Esophagus squamous epithelium (tissue), 5 donors: ENCODE measurements at places on chromosomes 3 and 15.

- DNase-seq, result no peak
These were observed 43.8 kb upstream of the FBXL22 start for GRCh38 chr15:63553388-63553791.

- DNase-seq, result no peak
These were observed 71.3 kb upstream of the PYGO1 start for GRCh38 chr15:55659481-55659880.

- no peak for DNase-seq
These were observed 101.6 kb downstream of the CPN2 start for GRCh38 chr3:194249323-194250097.

GRCh38 chr15:43186003-43186353 is 775 bp downstream of the CCNDBP1 start:
- DNase-seq, result no peak

- DNase-seq, result no peak
These were observed 151.0 kb downstream of the TJP1 start for GRCh38 chr15:29670998-29671981.

- no peak for DNase-seq
These were observed 129.2 kb downstream of the NEK10 start for GRCh38 chr3:27239951-27240350.

DNA sequence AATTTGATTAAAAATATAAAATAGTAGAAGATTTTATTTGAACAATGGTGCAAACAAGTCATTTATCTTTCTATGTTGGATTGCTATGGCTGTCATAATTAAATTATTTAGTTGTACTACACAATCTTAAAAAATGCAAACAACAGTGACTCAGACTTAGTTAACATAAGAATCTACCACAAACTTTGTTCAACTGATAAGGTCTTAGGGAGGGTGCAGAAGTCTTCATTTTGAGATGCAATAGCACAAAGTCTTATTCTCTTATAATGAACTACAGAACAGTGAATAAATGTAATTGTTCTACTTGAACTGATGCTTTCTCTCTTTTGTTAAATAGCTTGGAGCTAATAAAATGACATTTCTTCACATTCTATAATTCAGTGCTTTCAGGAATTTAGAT is 482.8 kb upstream of the NAALADL2 start:
- DNase-seq, result no peak

- DNase-seq, result no peak
These were observed 28.7 kb upstream of the SLC28A1 start for GRCh38 chr15:84855765-84856164.

- no peak for DNase-seq
These were observed 146.2 kb upstream of the SEMA6D start for GRCh38 chr15:47570881-47571640.

DNA sequence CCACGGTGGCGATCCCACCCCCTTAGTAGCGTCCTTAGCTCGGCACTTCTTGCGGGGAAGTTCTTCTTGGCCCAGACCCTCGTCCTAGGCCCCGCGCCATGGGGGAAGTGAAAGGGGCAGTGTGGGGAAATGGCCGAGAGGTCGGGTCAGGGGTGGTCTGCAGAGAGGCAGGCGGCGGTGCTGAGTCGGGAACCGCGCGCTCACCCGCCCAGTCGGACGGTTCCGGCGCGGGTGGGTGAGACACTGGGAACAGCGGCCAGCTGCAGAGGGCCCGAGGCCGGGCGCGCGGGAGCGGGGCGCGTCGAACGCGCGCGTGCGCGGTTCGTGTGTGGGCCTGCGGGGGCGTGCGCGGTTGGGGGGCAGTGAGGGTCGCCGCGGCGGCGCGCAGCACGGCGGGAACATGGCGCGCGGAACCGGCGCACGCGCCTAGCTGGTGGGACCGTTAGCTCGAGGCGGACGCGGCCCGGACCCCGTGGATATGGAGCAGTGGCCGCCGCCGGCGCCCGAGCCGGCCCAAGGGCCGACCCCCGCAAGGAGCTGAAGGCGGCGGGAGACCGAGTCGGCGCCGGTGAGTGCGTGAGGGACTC is 246.9 kb downstream of the GOLGA6L6 start:
- no peak for DNase-seq

DNA sequence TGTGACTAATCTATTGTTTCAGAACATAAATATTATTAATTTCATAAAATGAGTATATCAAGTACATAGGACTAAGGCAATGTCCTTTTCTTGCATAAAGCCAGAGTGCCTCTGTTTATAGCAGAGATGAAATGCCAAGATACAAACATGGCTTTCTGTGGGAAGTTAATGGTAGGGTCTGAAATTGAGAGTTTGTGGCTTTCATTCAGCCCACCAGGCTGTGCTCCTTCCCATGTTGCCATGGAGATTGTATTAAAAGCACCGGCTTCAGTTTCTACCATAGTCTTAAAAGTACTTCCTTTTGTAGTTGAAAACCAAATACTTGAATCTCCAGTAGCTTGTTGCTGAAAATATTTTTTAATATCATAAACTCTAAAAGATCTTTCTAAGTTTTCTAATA is 114.0 kb downstream of the LRRC28 start:
- DNase-seq, result no peak

GRCh38 chr3:190514413-190515153 is 698 bp downstream of the IL1RAP start:
- no peak for DNase-seq

DNA sequence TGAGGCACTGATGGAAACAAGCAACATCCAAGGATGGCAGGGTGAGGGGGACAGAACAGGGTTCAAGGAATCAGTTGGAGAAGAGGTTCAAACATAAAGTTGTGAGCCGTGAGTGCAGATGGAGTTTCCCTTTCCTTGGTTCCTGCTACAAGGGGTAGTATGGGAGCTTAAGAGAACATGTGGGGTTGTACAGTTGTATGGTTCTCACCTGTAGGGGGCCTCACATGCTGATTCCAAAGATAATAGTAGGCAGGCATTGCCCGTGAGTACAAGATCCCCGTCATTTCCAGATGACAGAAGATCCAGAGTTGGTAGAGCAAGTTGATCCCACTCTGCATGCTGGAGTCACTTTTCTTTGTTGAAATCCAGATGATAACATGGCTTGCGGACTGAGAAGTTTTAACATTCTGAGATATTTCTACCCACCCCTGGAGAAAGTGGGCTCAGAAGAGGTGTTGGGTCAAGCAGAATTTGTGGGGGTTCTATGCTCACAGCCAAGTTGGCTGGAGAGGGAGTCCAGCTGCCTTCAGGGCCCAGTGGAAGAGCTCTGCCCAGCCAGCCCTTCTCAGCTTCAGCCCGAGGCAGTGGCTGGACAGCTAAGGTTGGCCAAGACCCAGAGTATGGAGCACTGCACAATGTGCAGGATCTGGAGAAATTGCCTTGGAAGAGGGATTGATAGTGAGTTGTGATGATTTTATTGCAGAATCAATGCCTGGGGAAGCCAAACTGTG is 141.8 kb downstream of the THSD4 start:
- DNase-seq, result no peak

- no peak for DNase-seq
These were observed 169.5 kb upstream of the C2CD4B start for GRCh38 chr15:62334536-62334935.

- DNase-seq, result no peak
These were observed 599.2 kb downstream of the TUSC7 start for GRCh38 chr3:117308756-117309155.

DNA sequence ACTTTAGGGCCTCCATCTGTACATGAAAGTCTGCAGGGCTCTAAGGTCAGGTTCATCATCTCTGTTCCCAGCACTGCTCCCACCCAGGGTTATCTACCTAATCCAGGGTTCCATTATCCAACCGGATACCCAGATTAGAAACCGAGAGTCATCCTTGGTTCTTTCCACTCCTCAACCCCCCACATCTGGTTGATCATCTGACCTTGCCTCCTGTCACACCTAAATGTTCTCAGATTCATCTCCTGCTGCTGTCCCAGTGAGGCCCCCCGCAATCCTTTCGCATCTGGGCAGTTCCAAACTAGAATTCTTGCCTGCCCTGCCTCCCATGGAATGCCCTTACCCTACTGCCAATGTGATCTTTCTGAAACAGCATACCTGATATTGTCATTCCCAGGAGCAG is 136.5 kb downstream of the PDE8A start:
- no peak for DNase-seq

GRCh38 chr15:66004618-66005262 is 135.4 kb downstream of the RAB11A start:
- DNase-seq, result no peak

DNA sequence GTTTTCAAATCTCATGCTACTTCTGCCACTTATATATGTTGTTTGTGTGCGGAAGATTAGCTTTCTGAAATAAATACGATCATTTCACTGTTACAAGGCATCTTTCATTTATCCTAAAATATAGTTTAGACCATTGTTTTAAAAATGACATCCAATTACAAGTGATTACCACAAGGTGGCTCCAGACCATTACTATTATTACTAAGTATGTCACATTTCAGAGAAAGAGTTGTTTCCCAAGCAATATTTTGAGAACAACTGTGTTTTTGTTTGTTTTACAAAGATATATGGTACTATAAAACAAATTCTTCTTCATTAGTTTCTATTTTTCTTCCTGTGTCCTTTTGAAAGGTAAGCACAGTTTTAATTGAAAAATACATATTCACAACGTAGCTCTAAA is 136.0 kb upstream of the RAP2B start:
- no peak for DNase-seq

- no peak for DNase-seq
These were observed 77.5 kb upstream of the FBN1 start for GRCh38 chr15:48722764-48723661.

- no peak for DNase-seq
These were observed 40.9 kb downstream of the HRH1 start for GRCh38 chr3:11195201-11195600.

GRCh38 chr3:133401374-133402135 is 1.7 kb downstream of the BFSP2 start:
- DNase-seq, result no peak
